T-cell (primary cell): ENCODE measurements at places on chromosomes 1 and 21.

- no peak for DNase-seq
These were observed 21.5 kb upstream of the ATP5PO start for GRCh38 chr21:33937146-33937545.

- DNase-seq = no peak
These were observed 164.4 kb downstream of the GIPC2 start for GRCh38 chr1:78210175-78210574.

DNA sequence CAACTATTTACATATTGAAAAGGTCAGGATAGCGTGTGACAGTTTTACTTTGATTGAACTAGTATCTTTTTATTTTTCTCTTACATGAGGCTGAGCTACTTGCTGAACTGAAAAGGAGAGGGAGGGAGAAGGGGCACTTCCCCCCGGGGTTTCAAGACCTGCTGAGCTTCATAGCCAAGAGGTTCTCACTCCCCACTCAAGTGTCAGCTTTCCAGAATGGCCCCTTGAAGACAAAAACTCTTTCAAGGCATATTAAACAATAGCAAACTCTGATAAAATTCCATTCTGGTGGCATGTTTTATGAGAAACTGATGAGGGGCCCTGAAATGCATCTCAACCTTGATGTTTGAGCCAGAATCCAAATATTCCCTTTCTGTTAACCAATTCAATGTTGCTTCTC, 143.0 kb downstream of the KAZN start:
- DNase-seq = no peak

- DNase-seq = no peak
These were observed 451.1 kb downstream of the RWDD3 start for GRCh38 chr1:95685081-95685480.

DNA sequence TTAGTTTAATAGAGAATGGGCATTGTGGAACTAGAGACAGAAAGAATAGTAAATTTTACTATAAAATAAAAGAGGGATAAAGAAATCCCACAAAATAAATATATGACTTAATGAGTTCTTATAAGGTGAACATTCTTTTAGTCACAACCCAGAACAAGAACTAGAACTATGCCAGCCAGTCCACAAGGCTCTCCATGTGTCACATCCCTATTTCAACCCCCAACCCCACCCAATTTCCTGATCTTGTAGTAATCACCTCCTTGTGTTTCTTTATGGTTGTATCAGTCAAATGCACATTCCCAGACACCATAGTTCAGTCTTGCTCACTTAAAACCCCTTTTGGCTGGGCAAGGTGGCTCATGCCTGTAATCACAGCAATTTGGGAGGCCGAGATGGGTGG, 662.3 kb upstream of the CAMK1G start:
- DNase-seq = no peak
